ENCODE measurements at places on chromosomes 7 and 10.

DNA sequence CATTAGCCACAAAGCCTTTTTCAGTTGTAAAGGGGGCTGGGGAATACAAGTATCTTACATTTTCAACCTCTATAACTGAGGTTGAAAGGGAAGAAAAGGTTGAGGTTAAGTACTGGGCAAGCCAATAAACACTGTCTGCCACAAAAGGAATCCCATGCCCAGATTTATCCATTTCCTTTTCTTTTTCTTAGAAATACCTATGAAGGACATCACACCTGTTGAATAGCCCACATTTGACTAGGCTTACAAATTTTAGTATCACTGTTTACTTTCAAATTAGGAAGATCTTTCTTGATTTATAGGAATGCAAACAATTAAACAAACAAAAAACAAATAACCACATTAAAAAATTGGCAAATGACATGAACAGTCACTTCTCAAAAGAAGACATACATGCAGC is 81.0 kb upstream of the CAV2 start:
- DNase-seq = no peak

GRCh38 chr7:103824251-103824650 is 165.2 kb downstream of the RELN start:
- DNase-seq = no peak

DNA sequence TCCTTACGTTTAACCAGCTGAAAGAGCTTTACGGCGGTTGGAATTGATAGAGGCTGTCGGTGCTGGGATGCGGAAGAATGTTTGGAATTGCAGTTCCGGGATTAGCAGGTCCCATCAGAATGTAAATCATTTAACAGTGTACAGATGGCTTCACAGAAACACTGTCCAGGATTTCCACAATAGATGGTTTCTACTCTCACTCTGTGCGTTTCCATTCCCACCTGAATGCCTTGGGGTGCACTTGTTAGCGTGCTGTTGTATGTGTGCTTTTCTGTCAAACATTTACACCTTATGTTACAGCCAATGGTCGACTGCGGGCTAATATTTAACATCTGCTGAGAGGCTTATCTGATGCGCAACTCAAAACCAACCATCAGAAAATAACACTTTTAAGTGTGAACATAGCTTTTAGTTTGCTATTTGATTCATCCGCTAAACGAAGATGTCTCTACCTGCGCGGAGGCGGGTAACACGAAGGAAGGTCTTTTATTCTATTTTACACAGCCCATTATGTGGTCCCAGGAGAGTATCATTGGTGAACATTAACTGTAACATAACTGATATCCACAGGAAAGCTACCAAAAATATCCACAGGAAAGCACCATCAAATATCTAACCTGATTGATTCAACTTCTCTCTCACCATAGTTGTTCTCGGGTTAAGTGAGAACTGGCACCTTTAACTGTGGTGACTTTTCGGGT is 179.0 kb downstream of the PRPF18 start:
- no peak for DNase-seq

DNA sequence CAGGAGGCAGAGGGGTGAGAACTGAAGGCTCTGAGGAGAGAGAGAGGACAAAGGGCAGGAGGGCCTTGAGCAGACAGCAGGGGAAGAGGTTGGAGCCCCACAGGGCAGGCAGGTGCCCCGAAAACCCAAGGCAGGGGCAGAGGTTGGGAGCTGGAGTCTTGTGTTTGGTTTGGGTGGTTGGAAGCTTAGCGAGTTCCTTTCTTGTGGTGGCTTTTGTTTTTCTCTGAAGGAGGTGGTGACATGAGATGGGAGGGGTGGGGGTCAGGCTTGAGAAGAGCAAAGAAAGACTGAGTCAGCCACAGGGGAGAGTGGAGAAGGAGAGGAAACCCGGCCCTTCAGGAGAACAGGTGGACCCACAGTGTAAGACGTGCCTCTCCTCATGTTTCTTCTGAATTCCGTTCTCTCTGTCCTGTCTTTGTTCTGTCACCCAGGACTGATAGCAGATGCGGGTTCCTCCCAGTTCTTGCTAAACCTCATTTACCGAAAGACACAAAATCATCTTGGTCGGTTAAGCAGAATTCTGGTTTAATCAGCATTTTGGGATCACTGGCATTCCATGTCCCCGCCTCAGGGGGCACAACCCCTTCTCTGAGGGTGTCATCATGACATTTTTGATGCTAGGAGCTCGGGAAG is 95.3 kb downstream of the INSYN2A start:
- DNase-seq = no peak

DNA sequence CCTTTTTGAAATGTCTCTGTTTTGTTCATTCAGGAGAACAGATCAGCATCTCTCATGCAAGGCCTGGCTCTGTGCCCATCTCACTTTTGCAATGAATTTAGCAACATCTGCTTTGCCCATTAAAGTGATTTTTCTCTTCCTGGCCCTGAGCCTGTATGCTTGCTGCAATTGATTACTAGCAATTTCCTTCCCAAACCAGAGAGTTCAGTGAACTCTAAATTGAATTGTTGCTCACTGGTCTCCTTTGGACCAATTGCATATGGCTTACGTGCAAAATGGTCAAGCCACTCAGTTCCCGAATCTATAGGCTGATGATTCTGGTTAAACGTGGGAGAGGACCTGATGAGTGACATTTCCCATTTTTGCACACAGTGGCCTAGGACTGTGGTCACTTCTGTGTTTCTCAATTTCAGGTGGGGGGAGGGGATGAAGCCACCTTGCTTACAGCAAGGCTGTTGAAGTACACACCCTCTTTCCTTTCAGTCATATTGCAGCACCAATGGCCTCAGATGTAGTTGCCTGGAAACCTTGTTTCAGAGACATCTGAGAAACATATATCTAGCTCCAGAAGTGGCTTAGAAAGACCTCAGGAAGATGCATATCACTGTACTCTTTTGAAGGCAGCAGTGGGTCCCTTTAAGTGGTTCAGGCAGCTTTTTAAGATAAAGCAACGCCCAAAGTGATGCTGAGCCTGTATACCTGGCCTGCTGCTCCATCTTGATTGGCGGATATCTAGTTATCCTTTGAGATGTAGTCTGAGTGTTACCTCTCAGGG is 201.4 kb downstream of the PTEN start:
- peak; percentile 59 for DNase-seq

- no peak for DNase-seq
Measured at GRCh38 chr10:6591668-6592067, 11.6 kb upstream of the PRKCQ start.

DNA sequence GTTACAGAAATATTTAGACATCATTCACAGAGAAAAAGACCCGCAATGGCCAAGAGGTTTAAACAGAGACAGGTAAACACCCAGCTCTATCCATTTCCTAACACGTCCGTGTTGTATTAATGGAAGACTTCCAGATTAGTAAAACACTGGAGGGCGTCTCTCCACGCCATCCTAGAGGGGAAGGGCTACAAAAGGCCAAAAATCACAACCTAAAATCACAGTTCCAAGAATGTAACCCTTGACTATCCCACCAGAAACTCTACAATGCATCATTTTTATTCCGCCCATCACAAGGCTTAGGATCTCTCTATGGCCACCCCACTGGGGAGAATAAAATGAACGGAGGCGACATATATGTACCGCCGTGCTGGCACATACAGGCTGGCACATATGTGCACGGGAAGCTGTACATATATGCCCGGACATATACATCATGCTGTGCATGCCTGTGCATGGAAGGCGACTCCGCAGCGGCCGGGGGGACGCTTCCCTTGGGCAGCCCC is 734 bp downstream of the PCLO start:
- DNase-seq = no peak

DNA sequence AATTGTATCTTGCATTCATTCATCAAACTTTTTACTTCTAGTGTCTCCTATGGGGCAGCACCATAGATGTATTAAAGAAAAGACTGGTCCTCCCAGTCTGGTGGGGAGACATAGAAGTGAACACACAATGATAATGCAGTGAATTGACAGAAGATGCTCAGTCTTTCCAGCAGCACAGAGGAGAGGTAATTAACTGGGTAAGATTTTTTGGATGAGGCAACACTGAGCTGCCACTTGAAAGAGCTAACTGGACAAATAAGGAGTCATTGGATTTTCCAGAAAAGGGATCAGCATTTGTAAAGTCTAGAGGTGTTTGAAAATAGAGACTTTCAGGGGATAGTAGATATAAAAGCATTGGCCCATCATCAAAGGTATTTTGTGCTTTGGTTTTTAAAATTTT is 7.2 kb upstream of the ITPRIP start:
- no peak for DNase-seq

DNA sequence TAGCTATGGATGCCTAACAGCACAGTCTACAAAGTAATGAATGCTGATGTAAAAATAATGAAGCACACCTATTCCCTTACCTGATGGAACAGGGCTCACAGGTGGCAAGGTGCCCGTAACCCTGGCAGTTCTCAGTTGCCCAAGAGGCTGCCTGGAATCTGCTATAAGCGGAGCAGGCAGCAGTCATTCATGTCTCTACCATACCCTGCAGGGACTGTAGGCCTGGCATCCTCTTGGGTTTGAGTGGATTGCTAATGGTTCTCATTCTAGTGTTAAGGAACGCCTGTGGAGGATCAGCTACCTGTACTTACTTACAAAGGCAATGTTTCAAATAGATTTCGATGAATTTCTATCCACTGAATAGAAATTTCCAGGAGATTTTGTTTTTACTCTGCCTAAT is 38.4 kb downstream of the BAIAP2L1 start:
- no peak for DNase-seq

- no peak for DNase-seq
Measured at GRCh38 chr7:116979430-116979829, 26.1 kb downstream of the ST7 start.

- no peak for DNase-seq
Measured at GRCh38 chr7:76252021-76252420, 50.3 kb downstream of the SRRM3 start.

DNA sequence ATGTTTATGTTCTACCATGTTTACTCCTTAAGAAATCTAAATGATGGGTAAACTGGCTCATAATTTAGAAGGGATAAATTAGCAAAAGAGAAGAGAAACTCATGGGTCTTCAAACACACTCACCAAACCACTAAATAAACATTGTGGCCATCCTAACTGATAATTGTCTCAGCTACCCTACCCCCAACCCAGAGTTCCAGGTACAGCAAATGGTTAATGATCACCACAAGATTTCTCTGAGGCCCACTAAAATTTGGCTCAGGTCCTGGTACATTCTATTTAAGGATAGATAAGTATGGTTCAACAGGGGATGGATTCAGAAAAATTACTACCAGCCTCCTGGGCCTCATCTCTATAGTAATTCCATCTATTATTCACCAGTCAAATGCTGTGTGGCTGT is 21.4 kb downstream of the SLC25A13 start:
- no peak for DNase-seq

GRCh38 chr7:100019908-100020307 is 4.5 kb downstream of the ZKSCAN1 start:
- no peak for DNase-seq

DNA sequence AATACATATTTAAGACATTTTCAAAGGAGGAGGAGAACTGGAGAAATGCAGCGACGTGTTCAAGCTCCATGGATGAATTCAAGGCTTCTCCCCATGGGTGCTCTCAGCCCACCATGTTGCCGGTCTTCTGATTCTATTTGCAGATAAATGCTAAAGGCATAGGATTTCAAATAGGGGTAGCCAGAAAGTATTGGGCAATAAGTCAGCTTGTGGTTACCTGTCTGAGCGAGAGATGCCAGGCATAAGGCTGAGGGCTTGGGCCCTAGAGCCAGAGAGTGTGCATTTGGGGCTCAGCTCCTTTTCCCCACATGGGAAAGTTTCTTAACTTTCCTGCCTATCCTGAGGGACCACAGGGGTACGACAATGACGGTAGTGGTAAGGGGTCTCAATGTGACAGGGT is 180.0 kb downstream of the PARD3 start:
- DNase-seq = no peak

DNA sequence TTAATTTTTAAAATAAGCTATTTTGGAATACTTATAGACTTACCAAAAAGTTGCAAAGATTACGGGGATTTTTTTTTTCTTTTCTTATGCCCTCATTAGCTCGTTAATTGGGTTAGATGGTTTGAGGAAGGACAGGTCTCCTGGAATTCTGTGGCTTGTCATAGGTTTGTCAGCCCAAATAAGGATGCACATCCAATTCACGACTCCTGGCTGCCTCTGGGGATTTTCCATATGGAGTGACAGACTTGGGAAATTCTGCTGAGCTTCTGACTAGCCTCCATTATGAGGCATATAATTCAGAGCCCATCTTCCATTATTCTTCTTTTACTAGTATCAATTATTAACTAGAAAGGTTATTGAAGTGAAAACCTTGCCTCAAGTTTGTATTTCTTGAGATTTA is 102.1 kb downstream of the AUTS2 start:
- no peak for DNase-seq

DNA sequence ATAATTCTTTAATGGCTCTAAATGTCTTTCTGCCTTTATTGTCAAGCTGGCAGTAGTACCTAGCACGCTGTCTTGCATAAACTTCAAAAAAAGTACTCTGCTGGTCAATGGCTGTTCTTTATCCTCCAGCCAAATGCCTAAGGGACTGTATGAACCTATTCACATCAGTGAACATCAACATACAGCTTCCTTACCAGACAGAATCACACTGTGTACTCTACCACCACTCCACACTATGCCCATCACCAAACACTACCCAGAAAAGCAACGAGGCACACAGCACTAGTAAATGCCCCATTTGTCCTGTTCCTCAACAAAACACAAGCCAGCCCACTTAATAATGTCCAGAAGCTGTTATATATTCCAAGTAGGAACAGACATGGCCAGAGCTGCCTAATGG is 127.5 kb downstream of the SGMS1 start:
- DNase-seq = no peak

DNA sequence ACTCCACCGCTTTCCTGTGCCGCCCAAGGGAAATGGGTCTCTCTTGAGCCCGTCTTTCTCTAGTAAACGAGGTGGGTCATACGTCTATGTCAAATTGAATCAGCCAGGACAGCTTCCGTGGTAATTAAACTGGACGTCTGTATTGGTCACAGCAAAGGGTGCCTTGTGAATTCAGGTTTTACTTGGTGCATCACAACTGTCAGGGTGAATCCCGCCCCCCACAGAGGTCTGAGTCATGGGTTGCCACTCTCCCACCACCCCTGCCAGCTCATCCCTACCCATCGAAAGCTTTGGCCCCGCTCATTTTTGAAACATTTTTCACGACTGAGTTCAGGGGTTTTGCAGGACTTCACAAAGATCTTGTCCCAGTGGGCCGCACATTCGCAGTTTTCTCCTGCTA is 8.0 kb upstream of the SP8 start:
- DNase-seq = no peak

GRCh38 chr7:128352153-128352537 is 8.4 kb upstream of the RBM28 start:
- DNase-seq = peak; percentile 53

DNA sequence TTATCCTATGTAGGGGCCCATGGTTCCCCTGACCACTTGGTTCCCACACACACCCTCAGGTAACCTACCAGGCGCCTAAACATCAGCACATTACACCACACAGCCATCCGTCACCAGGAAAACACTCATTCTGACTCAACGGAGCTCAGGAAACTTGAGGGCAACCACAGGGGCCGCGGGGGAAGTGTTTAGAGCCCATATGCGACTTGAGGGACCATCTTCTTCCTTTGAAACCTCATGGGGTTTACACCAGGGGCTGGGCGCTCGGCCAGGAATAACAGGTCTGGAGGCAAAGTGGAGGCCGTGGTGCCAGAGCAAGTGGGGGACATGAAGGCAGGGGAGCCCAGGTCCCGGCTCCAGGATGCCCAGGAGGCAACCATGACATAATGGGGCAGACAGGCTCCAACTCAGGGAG is 1.5 kb downstream of the STX1A start:
- DNase-seq = peak; percentile 88

GRCh38 chr10:49742683-49743463 is 19.2 kb downstream of the OGDHL start:
- no peak for DNase-seq

All from stimulated activated CD8-positive, alpha-beta memory T cell treated with anti-CD3 and anti-CD28 coated beads, Interleukin-4, amount 100 ng/mL, for 48 hours (primary cell).